Esophagus muscularis mucosa (tissue), 4 donors: ENCODE measurements at places on chromosomes 1 and 21. TPM values are rescaled to one million over a fixed set of nuclear protein-coding genes. Genes with fewer than 3 reads are reported as not detected.

DNA sequence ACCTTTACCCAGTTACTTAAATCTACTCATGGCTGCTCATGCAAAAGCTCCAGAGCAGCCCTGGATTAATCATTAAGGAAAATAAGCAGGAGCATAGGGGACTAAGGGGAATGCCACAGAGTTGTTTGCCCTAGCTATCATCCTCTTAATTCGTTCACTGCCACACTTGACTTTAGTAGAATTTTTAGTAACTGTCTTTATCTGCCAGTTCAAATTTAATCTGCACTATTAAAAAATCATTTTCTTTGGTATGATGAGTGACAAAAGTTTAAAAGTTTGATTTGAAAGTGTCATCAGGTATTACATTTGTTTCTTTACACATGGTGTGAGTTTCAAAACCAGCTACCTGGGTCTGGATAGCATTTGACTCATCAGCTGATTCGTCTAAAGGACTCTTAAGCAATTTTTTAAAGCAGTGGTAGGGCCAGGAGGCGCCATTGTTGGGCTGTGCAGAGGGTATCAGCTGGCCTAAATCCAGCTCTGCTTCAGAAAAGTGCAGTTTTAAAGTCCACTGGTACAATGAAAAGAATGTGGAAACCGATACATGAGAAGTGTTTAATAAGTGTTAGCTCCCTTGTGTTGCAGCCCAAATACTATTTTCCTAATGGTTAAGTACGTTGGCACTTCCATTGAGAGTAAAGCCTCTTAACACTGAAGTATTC is 69.9 kb upstream of the DR1 start:
- H3K27ac ChIP-seq: no peak overlapping the region
- H3K27me3 ChIP-seq: no peaks in the 10 kb centered on the region
- no peak overlapping the region for H3K4me3 ChIP-seq

DNA sequence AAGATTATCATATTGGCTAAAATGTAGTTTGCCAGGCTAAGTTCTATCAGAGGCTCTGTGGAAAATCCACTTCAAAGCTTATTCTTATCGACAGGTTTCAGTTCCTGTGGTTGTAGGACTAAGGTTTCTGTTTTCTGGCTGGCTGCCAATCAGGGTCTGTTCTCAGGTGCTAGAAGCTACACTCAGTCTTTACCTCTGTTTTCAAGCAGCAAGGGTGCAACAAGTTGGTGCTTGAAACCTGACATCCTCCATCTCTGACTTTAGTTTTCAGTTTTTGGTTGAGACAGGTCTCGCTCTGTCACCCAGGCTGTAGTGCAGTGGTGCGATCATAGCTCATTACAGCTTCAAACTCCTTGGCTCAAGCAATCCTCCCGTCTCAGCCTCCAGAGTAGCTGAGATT is 15.3 kb upstream of the TMCO2 start:
- H3K27ac ChIP-seq: no peak overlapping the region
- H3K4me1 ChIP-seq: no peaks in the 10 kb centered on the region
- H3K36me3 ChIP-seq: peaks cover 37% of the 10 kb centered on the region
- H3K4me3 ChIP-seq: no peak overlapping the region
- H3K27me3 ChIP-seq: no peaks in the 10 kb centered on the region

- no peak for DNase-seq
- peaks cover 4% of the 10 kb centered on the region for H3K4me1 ChIP-seq
- no peaks in the 10 kb centered on the region for H3K36me3 ChIP-seq
- no peak overlapping the region for H3K27ac ChIP-seq
Measured at GRCh38 chr1:235937123-235937522, 70.4 kb upstream of the LYST start.

DNA sequence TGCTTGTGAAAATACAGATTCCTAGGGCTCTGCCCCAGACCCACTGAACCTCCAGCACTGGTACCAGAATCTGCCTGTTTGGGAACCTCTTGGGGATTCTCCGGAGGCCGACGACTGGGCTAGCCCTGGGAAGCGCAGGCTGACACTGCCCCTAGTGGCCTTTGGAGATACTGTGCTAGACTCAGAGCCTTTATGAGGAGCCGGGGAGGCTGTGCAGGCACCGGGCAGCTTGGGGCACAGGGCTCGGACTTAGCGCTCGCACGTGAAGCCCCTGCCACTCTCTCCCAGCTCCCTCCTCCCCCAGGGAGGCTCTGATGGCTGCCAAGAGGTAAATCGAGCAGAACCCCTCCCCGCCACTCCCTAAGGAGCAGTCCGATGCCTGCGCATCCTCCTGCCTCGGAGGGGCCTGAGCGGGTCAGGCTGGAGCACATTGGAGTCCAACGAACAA is 144.6 kb upstream of the TNR start:
- H3K27ac ChIP-seq: no peak overlapping the region
- H3K4me1 ChIP-seq: peaks cover 9% of the 10 kb centered on the region
- DNase-seq: no peak
- no peaks in the 10 kb centered on the region for H3K27me3 ChIP-seq
- no peak overlapping the region for H3K4me3 ChIP-seq

GRCh38 chr1:117679868-117680267 is 74.0 kb downstream of the TENT5C start:
- no peaks in the 10 kb centered on the region for H3K36me3 ChIP-seq
- peak; percentile 83 for DNase-seq
- no peak overlapping the region for H3K27ac ChIP-seq
- no peaks in the 10 kb centered on the region for H3K27me3 ChIP-seq
- H3K4me3 ChIP-seq: no peak overlapping the region
- H3K4me1 ChIP-seq: peaks cover 19% of the 10 kb centered on the region

GRCh38 chr1:212531796-212532195 is 76.8 kb upstream of the ATF3 start:
- DNase-seq: peak; percentile 37
- no peaks in the 10 kb centered on the region for H3K27me3 ChIP-seq
- H3K27ac ChIP-seq: no peak overlapping the region
- no peaks in the 10 kb centered on the region for H3K36me3 ChIP-seq
- H3K4me3 ChIP-seq: no peak overlapping the region

GRCh38 chr1:17128361-17128760 is 9.1 kb upstream of the PADI2 start:
- H3K27me3 ChIP-seq: no peaks in the 10 kb centered on the region
- DNase-seq: no peak
- H3K36me3 ChIP-seq: no peaks in the 10 kb centered on the region
- peak overlapping the region; percentile 45 for H3K27ac ChIP-seq

- H3K27ac ChIP-seq: no peak overlapping the region
- no peaks in the 10 kb centered on the region for H3K27me3 ChIP-seq
- H3K4me3 ChIP-seq: no peak overlapping the region
- no peaks in the 10 kb centered on the region for H3K4me1 ChIP-seq
Measured at GRCh38 chr1:245750261-245750660, 595.5 kb downstream of the KIF26B start.

DNA sequence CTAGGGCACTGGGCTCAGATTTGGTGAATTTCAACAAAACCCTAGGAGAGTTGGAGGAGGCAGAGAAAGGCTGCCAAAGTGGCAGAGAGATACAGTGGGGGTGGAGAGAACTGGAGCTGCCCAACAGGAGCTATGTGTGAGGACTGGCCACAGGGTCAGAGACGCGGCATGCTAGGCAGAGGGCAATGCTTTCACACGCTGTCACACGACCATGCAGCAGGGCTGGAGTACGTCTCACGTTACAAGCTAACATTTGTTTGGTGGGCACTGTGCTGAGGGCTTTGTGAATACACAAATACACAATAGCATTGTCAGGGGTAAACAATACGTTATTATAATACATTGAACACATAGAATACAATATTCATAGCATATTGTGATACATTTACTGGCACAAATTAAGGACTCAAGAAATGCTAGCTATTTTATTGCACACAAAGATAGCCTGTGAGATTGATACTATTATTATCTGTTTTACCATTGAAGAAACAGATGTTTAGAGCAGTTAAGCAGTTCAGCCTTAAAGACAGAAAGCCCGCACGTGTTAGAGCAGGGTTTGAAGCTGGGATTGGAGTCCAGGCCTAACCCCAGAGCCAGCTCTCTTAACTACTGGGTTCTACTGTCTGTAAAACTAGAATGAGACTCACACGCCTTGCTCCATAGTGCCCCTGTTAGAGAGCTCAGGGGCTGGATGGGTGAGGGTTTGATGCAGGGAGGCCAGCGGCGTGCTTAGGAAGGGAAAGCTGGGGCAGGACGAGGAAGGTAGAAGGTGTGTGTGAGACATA is 4.5 kb downstream of the RAB7B start:
- no peaks in the 10 kb centered on the region for H3K36me3 ChIP-seq
- peaks cover 23% of the 10 kb centered on the region for H3K4me1 ChIP-seq

DNA sequence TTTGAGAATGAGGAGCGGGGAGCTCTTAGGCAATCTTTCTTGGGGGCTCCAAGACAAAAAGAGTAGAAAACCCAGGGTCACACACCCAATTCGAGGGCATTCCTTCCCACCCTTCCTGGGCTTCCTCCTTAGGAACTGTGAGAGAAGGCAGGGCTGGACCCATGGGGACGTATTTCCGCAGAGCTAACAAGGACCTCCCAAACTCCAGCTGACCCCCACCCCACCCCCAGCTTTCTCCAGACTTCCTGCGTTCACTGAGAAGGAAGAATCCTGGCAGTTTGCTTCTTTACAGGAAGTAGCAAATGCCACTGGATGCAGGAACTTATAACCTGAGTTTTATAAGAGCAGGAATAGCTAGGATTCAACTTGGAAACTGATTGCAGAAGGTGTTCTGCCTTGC is 2.7 kb upstream of the LHX9 start:
- no peak overlapping the region for H3K4me3 ChIP-seq
- H3K36me3 ChIP-seq: no peaks in the 10 kb centered on the region
- DNase-seq: no peak
- H3K27me3 ChIP-seq: peaks cover 99% of the 10 kb centered on the region
- H3K4me1 ChIP-seq: peaks cover 64% of the 10 kb centered on the region

GRCh38 chr1:218384581-218384993 is 39.5 kb downstream of the TGFB2 start:
- DNase-seq: no peak
- H3K27ac ChIP-seq: no peak overlapping the region
- no peaks in the 10 kb centered on the region for H3K27me3 ChIP-seq
- H3K4me3 ChIP-seq: no peak overlapping the region
- H3K4me1 ChIP-seq: peaks cover 13% of the 10 kb centered on the region
- no peaks in the 10 kb centered on the region for H3K36me3 ChIP-seq

DNA sequence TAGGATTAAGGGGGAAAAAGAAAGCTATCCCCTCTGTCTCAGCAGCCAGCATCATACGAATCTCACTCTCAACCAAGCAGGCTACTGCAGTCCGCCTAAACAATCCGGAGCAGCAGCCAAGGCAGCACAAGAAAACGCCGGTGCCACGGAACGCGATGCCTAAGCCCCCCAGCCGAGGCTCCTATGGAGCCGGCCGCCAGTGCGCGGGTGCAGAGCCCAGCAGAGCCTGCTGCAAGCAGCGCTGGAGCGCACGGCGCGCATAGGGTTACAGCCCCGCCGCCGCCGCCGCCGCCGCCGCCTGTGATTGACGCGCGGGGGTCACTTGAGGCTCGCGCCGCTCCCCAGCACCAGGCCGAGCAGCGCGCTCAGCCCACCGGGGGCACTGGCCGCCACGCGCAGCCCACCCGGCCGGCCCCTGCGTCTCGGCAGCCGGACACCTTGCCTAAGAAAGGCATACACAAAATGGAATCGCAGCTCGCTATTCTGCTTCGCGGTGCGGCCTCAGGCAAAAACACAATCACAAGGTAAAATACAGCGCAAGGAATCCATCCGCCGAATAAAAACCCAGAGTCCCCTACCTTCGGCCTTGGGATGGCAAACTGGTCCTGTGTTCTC is 780 bp downstream of the HIVEP3 start:
- peaks cover 43% of the 10 kb centered on the region for H3K4me1 ChIP-seq
- peak overlapping the region; percentile 65 for H3K27ac ChIP-seq
- peak overlapping the region; percentile 66 for H3K4me3 ChIP-seq
- DNase-seq: peak; percentile 29
- no peaks in the 10 kb centered on the region for H3K27me3 ChIP-seq
- H3K36me3 ChIP-seq: no peaks in the 10 kb centered on the region

DNA sequence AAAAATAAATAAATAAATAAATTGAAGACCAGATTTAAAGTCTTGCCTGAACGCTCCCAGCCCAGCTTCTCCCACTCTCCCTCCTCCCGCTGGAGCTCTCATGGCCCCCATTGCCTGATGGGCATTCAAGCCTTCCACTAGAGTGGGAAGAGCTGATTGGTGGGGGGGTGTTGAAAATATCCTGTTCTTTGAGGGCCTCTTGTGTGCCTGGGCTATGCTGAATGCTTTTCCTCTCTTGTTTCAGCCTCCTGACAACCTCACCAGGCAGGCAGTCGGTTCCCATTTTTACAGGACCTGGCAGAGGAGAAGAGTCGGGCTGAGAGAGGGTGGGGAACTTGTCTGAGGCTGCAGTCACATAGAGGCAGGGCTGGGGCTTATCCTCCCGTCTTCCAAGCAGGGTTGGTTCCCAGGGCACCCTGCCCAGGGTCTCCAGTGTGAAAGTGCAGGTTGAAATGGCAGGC is 59.2 kb upstream of the SSBP3 start:
- H3K36me3 ChIP-seq: no peaks in the 10 kb centered on the region
- DNase-seq: no peak
- peaks cover 25% of the 10 kb centered on the region for H3K4me1 ChIP-seq
- H3K27me3 ChIP-seq: no peaks in the 10 kb centered on the region
- H3K4me3 ChIP-seq: no peak overlapping the region
- H3K27ac ChIP-seq: no peak overlapping the region

GRCh38 chr1:206691604-206692003 is 6.9 kb downstream of the MAPKAPK2 start:
- H3K27me3 ChIP-seq: no peaks in the 10 kb centered on the region
- H3K27ac ChIP-seq: peak overlapping the region; percentile 87

- H3K27ac ChIP-seq: no peak overlapping the region
- no peak for DNase-seq
- no peak overlapping the region for H3K4me3 ChIP-seq
Measured at GRCh38 chr21:18373606-18374005, 30.0 kb downstream of the TMPRSS15 start.

TMEM125 gene
- total RNA-seq: 0.40 TPM

KRTAP21-3 gene
- not detected for total RNA-seq

DNALI1 gene
- 10.4 TPM for total RNA-seq

SLFNL1 gene
- 0.52 TPM for total RNA-seq

GJA8 gene
- not detected for total RNA-seq

ARHGAP29 gene
- 26.7 TPM for total RNA-seq

CCSAP gene
- 5.1 TPM for total RNA-seq
